ENCODE measurements at places on chromosomes 1 and 21. TPM values are rescaled to one million over a fixed set of nuclear protein-coding genes. Genes with fewer than 3 reads are reported as not detected.
A peak's percentile ranks its signal among the peaks of the same experiment; 100 is the strongest.

PROK1 gene
- polyA plus RNA-seq = 85.5 TPM

SMCP gene
- 724 TPM for polyA plus RNA-seq

VTCN1 gene
- 2.6 TPM for polyA plus RNA-seq

ATP6V1G3 gene
- not detected for polyA plus RNA-seq

CFHR1 gene
- 0.57 TPM for polyA plus RNA-seq

HAO2 gene
- polyA plus RNA-seq = not detected

DSCAM gene
- 0.70 TPM for polyA plus RNA-seq

HMGCL gene
- polyA plus RNA-seq = 38.8 TPM

ALX3 gene
- 0.49 TPM for polyA plus RNA-seq

TNFRSF4 gene
- 0.80 TPM for polyA plus RNA-seq

ETNK2 gene
- 187 TPM for polyA plus RNA-seq

PRR9 gene
- 3.5 TPM for polyA plus RNA-seq

RIMKLA gene
- polyA plus RNA-seq = 2.2 TPM

- DNase-seq = no peak
These were observed 470.3 kb upstream of the NCAM2 start for GRCh38 chr21:20527731-20528460.

- peak; percentile 64 for DNase-seq
These were observed 289.8 kb downstream of the NTNG1 start for GRCh38 chr1:107430540-107431228.

- peak; percentile 71 for DNase-seq
These were observed 950 bp upstream of the INKA2 start for GRCh38 chr1:111739925-111740765.

DNA sequence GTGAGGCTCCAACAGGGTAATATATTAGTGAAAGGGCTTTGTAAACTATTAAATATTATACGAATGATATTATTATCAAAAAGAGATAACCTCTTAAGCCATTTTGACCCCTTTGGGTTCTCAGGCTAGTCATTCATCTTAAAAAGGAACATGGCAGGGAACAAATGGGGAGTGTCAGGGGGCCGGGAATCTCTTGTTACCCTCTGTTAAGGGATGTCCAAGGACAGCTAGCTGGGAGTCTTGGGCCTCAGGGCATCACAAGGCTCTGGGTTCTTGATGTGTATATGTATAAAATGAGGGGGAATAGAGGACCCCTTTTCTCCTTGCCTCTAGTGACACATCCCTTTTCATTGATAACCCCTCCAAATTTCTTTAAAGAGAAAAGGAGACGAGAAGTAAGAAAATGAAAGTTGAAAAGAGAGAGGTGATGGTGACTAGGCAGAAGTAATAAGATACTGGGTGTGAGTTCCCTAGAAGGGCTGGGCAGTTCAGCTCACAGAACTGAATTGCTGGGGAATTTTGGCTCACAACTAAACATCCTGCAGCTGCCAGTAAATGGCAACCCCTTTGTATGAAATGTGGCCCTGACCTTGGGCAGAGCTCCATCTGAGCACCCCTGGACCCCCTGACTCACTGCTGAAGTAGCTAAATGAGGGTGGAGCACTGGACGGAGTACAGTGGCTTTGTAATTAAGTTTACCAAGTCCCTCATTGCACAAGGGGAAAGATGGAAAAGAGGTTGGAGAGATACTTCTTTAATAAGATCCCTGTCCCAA, 20.0 kb upstream of the ZNF326 start:
- DNase-seq = no peak

- no peak for DNase-seq
These were observed 24.9 kb upstream of the NHLH2 start for GRCh38 chr1:115865704-115866380.

GRCh38 chr21:31042080-31042464, 3.8 kb upstream of the KRTAP19-8 start:
- no peak for DNase-seq

DNA sequence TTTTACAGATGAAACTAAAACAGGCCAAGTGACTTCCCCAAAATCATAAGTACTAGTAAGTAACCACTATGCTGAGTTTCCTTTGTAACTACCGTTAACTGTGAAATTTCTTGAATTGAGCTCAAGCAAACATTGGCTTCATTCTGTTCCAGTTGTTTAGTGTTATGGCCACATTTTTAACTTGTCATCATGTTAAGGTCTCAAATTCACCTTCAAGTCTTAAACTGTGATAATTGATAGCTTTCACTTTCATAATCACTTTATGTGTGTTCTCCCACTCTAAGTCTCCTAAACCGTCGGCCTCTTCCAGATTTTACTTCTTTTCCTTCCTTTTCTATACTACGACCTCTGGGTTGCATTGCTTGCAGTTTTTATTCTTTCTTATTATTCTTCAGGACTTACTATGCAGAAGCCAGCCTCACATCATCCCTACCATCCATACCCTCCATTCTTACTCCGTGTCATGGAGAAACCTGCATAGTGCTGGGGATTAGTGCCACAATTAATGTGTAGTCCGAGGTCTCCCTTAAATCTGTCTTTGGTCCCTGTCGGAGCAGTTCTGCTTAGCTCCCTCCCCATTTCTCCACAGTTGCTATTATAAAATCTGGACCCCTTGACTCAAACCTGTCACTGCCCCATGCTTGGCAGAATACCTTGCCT, 5.8 kb downstream of the KIF1B start:
- DNase-seq = peak; percentile 4

GRCh38 chr1:42730988-42731387, 9.0 kb downstream of the CLDN19 start:
- DNase-seq = peak; percentile 25

- DNase-seq = no peak
These were observed 275.7 kb downstream of the MATN1 start for GRCh38 chr1:30447701-30448100.

DNA sequence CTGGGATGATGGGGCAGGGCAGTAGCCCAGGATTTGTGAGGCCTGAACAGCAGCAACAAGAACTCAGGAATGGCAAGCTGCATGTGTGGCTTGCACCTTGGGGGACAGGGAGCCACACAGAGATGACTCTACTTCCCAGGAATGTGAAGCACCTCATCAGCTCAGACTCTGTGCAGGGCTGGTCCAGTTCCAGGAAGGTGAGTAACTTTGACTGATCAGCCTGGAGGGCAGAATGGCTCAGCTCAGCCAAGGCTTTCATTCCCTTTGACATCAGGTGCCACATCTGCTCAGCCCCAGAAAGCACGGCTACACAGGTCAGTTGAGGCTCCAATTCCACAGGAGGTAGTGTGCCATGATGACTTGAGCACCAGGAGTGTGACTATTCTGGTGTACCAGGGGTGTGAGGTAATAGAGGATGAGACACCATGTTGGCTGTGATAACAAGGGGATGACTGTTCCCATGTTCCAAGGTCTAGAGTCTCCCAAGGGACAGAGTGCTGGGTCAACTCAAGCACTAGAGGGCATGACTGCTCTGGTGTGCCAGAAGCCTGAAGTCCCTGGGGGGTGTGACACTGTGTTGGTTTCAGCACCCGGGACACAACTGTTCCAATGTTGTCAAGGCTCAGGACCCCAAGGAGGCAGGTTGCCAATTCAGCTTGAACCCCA, 625.8 kb upstream of the ADGRL2 start:
- DNase-seq = no peak

- no peak for DNase-seq
These were observed 12.7 kb downstream of the INSL5 start for GRCh38 chr1:66788231-66788939.

DNA sequence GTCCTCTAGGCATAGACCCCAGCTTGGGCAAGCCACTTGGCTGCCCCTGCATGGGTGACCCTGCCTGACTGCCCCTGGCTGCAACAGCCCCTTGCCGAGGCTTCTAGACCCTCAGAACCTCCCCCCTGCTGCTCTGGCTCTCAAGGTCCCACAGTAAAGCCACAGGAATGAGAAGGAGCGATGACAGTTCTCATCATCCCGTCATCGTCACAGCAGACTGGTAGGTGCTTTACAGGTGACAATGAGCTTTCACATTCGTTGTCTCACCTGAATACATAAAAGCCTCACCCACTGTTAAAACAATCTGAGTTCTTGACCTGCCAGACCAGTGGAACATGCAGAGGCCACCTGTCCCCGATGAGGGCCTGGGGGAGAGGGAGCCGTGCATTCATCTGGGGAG, 36.0 kb upstream of the GPR157 start:
- no peak for DNase-seq

- no peak for DNase-seq
These were observed 176.8 kb downstream of the HHIPL2 start for GRCh38 chr1:222370913-222371675.

- DNase-seq = no peak
These were observed 290.3 kb upstream of the SGIP1 start for GRCh38 chr1:66243548-66244130.

DNA sequence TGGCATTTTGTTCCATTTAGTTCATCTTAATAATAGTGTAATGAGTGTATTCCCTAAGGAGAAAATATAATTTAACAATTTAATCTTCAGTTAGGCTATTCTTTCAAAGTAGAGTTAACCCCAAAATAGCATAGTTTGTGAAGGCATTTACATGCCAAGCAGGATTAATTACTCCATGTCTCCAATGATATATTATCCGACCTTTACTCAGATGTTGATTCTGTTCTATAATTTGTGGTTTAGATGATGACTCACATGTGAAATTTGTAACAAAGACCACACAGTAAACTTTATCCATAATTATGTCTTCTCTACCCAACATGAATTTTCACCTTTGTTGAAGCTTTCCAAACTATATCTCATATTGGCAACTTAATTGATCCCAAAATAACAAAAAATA, 2065.2 kb downstream of the MRPL39 start:
- DNase-seq = no peak

DNA sequence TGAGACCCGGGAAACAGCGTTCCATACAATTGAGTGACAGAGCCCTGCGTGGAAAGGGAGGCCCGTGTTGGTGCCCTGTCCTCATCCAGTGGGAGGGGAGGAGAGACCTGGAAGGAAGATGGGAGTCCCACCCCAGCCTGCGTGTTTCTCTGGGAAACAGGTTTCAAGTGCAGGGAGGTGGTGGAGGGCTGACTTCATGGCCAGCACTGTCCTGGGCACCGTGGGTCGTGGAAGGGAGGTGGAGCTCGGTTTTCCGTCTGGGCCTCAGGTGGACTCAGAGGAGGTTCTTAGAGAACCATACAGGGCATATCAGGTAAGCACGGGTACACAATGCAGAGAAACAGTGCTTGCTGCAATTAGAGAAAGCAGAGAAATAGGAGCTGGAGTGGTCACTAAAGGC, 222.6 kb downstream of the CAMTA1 start:
- no peak for DNase-seq

DNA sequence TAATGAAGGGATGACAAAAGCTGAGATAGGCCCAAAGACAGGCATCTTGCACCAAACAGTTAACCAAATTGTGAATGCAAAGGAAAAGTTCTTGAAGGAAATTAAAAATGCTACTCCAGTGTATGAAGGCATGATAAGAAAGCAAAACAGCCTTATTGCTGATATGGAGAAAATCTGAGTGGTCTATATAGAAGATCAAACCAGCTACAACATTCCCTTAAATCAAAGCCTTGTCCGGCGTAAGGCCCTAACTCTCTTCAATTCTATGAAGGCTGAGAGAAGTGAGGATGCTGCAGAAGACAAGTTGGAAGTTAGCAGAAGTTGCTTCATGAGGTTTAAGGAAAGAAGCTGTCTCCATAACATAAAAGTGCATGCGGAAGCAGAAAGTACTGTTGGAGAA, 4.3 kb upstream of the ANGEL2 start:
- DNase-seq = no peak

GRCh38 chr1:113247355-113247754, 143.0 kb upstream of the MAGI3 start:
- DNase-seq = no peak

- DNase-seq = no peak
These were observed 96.8 kb upstream of the LMO4 start for GRCh38 chr1:87231703-87232367.

DNA sequence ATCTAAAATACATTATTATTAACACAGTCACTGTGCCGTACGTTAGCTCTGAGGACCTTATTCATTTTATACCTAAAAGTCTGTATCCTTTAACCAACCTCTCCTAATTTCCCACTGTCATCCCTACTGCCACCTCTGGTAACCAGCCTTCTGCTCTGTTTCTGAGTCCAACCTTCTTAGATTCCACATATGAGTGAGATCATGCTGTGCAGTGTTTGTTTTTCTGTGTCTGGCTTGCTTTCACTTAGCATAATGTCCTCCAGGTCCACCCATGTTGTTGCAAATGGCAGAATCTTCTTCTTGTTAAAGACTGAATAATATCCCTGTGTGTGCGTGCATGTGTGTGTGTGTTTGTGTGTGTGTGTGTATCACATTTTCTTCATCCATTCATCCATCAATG, 64.2 kb downstream of the ETS2 start:
- DNase-seq = no peak

- no peak for DNase-seq
These were observed 1.5 kb upstream of the TEX38 start for GRCh38 chr1:46670134-46670533.

DNA sequence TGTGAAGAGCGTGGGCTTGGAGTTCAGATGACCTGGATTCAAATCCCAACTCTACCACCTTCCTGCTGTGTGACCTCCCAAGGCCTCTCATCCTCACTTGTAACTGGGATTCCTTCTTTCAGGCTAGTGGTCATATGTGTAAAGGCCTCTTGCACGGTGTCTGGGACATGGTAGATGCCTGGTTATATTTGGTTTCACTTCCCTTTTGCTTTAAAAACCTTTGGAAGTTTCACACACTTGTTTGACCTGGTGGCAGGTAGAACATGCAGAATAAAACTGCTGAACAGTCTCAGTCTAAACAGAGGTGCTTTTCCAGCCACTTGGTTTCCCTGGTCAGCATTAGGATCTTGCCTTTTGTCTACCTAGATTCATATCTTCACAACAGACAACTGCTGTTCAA, 37.0 kb upstream of the RCAN3 start:
- no peak for DNase-seq
